ENCODE measurements at places on chromosomes 7 and 10. TPM values are rescaled to one million over a fixed set of nuclear protein-coding genes. Genes with fewer than 3 reads are reported as not detected.

- no peak for DNase-seq
Measured at GRCh38 chr10:2145926-2146478, 408.7 kb upstream of the ADARB2 start.

DNA sequence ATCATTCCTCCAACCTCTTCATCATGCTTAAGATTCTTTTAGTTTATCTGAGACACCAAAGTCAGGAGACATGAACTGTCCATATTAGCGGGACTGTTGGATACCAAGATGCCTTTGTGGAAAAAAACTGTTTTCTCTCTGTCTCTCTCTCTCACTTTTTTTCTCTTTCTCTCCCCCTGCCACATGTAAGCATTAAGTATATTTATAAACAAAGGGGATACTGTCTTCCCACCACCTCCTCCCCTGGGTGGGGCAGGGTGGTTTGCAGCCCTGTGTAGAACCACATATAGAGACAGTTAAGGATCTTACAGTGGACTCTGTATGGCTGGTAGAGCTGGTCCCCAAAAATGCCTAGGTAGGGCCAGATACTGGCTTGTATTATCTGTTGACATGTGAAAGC is 101.3 kb downstream of the GLI3 start:
- DNase-seq: no peak

GRCh38 chr7:77216181-77216845 is 16.7 kb upstream of the FGL2 start:
- no peak for DNase-seq

Gene PLXDC2
- 16.6 TPM for total RNA-seq

Gene ZNF783
- total RNA-seq: 4.5 TPM

Gene NKX1-2
- total RNA-seq: not detected

Gene ANXA8L1
- total RNA-seq: not detected

GRCh38 chr10:93813507-93814465 is 56.0 kb downstream of the LGI1 start:
- DNase-seq: peak; percentile 41

- DNase-seq: peak; percentile 26
Measured at GRCh38 chr7:136869001-136869961, 829 bp downstream of the CHRM2 start.

Gene C1QL3
- total RNA-seq: not detected

Gene TMEM248
- 41.4 TPM for total RNA-seq

Gene CFAP69
- 3.8 TPM for total RNA-seq

Gene LRIT1
- not detected for total RNA-seq

DNA sequence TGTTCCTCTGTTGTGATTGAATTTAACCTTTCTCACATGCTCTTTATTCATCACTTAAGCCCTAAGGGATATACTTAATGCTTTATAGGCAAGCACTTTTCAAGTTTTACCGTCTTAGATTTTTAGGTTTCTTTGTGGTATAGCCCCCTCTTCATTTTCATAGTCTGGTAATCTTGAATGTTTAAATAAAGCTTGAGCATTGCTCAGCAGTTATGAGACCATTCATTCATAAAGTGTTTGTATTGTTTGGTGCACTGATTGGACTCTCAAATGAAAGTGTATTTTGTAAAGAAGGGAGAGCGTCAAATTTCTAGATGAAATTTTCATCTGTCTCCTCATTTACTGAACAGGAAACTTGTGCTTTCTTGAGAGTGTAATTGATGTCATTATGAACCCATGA is 25.2 kb downstream of the TASOR2 start:
- DNase-seq: no peak

Gene CDH23
- 4.5 TPM for total RNA-seq

DNA sequence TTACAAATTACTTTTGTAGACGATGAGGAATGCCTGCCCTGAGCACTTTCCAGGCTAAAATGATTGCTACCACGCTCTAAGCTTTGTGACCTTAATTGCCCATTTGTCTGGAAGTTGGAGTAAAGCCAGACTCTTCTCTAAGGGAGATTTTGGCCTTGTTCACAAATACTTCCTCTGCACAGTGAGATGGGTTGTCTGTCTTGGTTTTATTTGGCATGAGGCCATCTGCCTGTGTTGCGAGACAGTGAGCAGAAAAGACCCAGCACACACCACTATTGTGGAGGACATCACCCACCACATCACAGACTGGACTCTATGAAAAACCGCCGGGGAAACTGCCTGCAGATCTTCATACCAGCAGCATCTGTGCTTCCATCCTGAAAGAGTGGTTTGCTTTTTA is 138.4 kb downstream of the BICC1 start:
- no peak for DNase-seq

Gene MCM10
- 0.08 TPM for total RNA-seq

Gene SYT15
- total RNA-seq: 1.9 TPM

Gene GRM3
- not detected for total RNA-seq

DNA sequence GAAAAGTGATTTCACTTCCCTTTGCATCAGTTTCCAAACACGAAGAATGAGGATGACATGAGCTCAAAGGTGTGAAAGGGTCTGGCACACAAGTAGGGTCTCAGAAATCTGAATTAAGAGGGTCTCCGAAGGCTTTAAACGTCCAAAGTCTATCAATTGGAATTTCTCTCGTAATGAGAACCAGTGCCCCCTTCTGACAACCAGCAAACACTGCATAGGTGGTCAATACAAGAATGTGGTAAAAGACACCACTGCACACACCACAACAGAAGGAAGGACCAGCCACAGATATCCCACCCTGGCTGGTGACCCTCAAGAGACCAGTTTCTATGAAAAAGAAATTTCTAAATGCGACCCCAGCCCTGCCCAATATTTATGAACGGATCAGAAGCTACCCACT is 78.1 kb downstream of the CALN1 start:
- no peak for DNase-seq

Gene TAC1
- not detected for total RNA-seq

Data from left ventricle myocardium inferior (tissue), 1 donor.